ENCODE measurements at places on chromosomes 12 and 14.

DNA sequence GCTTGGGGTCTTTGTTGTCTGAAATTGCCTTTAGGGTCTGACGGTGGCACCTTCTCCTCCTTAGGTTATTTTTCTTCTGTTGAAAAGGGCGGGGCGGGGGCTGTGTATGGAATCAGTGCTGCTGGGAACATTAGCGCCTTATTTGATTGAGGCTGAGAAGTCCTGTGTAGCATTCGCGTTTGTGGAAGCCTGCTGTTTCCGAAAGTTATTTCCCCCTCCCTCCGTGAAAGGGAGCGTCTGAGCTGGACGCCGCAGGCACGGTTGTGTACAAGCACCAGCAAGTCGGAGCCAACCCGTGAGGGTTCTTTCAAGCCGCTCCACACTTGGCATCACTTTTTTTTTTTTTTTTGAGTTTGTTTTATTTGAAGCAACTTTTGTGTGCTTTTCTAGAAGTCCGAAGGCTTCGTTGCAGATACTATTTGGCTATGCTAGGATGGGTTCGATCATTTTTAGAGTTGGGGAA lies 1.1 kb downstream of the SYNE2 start:
- peak; percentile 32 for DNase-seq

DNA sequence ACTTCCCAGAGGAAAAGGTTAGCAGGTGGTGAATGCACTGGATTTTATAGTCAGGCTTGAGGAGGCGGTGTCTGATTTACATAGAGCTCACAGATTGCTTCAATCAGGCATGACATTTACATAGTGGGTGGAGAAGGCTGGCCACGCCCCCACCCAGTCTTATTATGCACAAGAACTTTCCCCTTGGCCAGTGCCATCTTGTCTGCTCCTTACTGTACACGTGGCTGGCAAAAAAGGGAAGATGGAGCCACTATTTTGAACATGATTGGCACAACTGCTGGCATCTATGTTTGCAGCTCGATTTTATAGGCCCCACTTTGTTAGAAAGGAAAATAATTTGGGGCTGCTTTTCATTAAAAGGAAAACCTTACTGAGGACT lies 10.9 kb upstream of the LGMN start:
- DNase-seq: peak; percentile 87

DNA sequence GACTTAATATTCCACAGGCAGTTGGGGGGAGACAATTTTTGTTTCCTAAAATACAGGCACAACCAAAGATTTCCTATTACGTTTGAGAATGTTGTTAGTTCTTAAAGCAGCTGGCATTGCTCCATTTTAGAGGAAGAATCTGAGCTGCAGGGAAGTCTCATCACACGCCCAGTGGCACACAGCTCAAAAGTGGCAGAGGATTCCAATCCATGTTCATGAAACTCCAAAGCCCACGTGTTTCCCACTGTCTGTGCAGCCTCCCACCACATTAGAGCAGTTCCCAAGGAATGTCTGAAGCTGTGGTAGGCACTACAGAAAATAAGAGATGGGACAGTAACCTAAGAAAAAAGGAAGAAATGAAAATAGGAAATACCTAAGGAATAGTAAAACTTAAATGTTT lies 6.1 kb upstream of the IL26 start:
- no peak for DNase-seq

DNA sequence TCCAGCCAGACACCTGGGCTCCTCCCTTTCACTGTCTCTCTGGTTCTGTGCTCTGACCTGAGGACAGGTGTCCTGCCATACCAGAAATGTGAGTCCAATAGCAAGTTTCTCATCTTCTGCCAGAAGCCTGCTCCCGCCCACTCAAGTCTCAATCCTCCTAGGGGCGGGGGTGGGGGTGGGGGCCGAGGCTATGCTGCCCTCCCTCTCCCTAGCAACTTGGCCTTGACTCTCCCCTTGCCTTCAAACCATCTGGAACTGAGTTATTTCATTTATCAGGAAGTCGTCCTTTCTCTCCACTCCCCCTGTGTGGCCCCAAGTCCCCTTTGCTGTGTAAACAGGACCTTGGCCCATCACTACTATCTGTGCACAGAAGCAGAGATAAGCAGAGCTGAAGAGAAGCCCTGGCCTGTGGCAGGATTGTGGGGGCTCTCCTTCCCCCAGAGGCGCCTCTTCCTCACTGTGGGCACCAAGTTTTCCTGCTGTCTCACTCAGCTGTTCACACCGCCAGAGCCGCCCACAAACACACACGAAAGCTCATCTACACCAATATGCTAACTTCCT lies 117.1 kb downstream of the DPF3 start:
- DNase-seq: no peak

GRCh38 chr12:89697296-89697695 lies 11.3 kb downstream of the ATP2B1 start:
- no peak for DNase-seq

DNA sequence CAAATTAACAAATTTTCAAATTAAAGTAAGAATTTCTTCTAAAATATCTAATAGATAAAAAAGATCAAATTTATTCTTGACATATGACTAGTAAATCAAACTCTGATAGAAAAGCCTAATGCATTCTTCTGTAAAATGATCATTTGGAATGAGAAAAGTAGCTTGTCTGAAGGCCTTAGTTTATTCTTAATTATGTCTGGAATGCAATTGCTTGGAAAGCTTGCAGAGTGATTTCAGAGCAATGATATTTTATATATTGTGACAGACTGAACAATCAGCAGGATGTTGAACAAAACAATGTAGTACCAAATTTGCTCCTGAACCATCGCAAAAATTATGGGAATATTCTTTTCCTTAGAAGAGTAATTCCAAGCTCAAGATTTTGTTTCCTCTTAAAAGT lies 789.6 kb upstream of the NOVA1 start:
- DNase-seq: no peak

DNA sequence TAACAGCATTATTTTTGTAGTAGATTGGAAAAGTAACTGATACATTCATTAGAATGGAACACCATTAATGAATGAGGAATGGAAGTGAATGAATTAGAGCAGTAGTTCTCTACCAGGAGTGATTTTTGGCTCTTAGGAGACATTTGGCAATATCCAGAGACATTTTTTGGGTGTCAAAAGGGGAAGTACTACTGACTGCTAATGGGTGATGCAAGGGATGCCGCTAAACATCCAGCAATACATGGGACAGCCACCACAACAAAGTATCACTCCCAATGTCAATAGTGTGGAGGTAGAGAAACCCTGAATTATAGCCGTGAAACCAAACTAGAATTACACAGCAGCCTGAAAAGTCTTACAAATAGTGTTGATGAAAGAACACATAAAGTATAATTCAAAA lies 1.5 kb downstream of the CHURC1 start:
- no peak for DNase-seq

- DNase-seq: no peak
Observed at GRCh38 chr12:52238207-52238840, 5.3 kb downstream of the KRT7 start.

DNA sequence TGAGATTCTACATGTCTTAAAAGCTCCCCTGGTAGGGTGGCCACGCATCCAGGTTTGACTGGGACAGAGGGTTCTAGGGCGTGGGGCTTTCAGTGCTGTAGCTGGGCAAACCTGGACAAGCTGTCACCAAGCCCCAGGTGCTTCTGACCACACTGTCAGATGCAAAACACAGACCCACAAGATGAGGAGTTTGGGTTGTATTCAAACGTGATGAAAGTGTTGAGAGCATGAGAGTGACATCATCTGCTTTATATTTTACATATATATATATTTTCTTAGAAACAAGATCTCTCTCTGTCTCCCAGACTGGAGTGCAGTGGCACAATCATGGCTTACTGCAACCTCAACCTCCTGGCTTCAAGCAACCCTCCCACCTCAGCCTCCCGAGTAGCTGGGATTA lies 210.1 kb downstream of the DPF3 start:
- no peak for DNase-seq

DNA sequence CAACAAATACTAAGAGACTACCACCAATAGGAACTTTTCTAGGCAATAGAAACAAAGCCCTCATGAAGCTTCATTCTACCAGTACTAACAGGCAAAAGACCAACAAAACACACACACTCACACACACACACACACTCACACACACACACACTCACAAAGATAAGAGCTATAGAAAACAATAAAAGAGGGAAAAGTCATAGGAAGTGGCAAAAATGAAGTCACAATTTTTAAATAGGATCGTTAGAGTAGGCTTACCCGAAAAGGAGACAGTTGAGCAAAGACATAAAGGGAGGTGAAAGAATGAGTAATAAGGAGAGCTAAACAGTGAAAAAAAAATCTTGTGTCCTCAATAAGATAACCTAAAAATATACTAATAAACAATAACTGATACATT lies 66.5 kb downstream of the C2CD5 start:
- no peak for DNase-seq

GRCh38 chr14:90553921-90554336 lies 157.1 kb downstream of the CALM1 start:
- no peak for DNase-seq

GRCh38 chr12:31001581-31002360 lies 71.9 kb upstream of the DDX11 start:
- DNase-seq: no peak

- DNase-seq: no peak
Observed at GRCh38 chr14:22338917-22339715, 249.9 kb downstream of the DAD1 start.

GRCh38 chr12:52519826-52520662 lies at the start of gene KRT5:
KRT5 (minus strand) TSS chr12:52520394; CDS start chr12:52520296, 98 bp downstream.
- DNase-seq: no peak

DNA sequence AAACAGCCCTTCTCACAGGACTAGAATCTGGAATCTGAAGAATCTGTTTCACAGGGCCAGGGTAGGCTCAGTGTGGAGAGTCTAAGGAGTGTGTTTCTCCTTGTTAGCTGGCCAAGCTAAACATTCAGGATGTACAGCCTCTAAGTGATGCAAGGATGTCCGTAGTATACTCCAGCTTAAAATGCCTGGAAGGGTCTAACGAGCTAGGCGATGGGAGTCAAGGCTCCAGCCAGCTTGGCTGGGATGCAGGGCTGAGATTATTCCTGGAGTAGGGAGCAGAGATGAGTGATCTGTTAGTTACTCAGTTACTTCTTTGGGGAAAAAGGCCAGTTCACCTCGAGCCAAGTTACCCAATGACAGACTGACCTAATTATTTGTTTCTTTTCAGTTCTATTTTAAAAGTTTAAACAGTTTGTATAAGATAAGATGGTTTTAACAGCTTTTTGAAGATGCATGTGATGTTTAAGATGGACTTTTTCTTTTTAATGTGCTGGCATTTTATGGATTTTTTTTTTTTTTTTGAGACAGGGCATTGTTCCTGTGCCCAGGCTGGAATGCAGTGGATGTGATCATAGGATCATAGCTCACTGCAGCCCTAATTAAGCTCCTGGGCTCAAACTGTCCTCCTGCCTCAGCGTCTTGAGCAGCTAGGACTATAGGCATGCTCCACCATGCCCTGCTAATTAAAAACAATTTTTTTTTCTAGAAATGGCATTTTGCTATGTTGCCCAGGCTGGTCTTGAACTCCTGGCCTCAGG lies 41.1 kb downstream of the SYNE2 start:
- no peak for DNase-seq

- DNase-seq: no peak
Observed at GRCh38 chr12:18897823-18898222, 159.9 kb downstream of the CAPZA3 start.

Data from Jurkat, Clone E6-1 (cell line).